ENCODE measurements at places on chromosomes 4 and X.
A peak's percentile ranks its signal among the peaks of the same experiment; 100 is the strongest.

DNA sequence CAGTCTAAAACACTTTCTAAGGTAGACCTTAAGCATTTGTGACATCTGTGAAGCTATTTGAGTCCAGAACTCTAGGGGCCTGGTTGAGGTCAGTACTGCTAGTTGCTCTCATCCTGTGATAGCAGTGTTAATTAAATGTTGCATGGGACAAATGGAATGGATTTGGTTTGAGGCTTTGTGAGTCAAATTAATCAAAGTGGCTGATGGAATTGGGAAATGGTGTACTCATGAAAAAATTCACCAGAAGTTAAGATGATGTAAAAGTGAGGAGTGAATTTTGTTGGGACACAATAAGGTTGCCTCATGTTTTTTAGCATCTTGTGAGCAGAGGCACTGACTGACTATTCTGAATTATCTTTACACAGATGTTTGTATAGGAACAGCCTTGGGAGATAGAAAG is 99.2 kb upstream of the ARSJ start:
- no peak for DNase-seq

GRCh38 chr4:121358473-121358872 is 22.3 kb downstream of the QRFPR start:
- no peak for DNase-seq

GRCh38 chrX:9465380-9466123 is 694 bp downstream of the TBL1X start:
- DNase-seq, result peak; percentile 9

DNA sequence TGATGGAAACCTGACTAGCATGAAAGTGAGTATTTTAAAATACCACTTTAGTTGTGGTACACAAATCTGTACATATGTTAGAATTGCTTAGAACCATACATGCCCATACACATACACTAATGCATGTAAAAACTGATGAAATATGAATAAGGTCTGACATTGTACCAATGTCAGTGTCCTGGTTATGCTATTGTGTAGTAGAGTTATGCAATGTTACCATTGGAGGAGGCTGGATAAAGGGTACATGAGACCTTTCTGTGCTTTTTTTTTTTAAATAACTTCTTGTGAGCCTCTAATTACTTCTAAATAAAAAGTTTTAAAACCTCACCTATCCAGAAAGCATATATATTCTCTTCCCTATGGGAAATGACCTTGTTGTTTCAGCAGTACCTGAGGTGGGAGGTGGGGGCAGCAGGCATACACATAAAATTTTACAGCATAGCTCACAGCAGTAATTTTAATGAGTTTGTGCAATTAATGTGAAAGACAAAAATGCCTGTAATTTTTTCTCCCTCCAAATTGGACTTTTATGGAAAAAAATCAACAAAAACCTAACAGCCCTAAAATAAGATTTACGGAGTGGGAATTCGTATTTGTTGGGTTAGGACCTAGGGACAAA is 97.6 kb downstream of the RAP1GDS1 start:
- DNase-seq, result no peak

DNA sequence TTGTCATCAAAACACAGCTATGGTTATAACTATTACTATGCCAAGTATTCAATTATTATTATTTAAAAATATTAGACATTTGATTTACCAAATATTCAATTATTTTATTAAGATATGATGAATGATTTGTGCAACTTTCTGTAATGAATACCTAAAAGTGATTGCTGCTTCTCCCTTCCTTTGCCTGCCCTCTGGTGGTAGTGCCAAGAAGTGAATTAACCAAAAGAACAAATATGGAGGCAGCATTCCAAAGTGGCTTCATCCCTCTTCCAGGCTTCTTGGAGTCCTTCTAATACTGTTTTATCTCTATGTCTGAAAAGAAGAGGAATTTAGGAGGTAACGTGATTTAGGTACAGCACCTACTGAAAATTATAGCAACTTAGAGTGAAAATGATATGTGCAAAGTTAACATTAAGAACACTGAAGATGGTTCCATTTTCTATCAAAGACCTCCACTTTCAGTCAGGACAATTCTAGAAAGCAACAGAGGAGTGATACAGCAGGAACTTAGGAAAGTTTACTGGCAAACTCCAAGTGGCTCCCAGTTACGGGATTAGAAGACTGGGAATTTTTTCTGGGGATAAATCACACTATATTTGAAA is 43.0 kb downstream of the ENPEP start:
- DNase-seq, result no peak

DNA sequence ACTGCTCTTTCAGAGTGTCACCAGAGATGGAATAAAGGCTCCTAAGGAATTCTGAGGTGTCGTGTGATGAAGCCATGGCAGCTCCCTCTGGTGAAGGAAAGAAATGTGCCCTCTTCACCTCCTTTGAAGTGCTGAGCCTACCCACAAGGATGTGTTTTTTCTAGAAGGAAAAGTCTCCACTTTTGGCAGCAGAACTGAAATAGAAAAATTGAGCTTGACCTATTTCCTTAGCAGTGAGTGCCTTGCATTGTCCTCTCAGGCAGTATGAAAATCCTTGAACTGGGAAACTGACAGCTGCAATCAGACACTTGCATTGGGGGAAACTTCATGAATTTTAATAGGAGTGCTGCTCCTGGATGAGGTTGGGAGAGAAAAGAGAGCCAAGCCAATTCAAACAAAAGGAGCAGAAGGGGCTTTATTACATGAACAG is 95.2 kb downstream of the DCLK2 start:
- DNase-seq, result no peak

DNA sequence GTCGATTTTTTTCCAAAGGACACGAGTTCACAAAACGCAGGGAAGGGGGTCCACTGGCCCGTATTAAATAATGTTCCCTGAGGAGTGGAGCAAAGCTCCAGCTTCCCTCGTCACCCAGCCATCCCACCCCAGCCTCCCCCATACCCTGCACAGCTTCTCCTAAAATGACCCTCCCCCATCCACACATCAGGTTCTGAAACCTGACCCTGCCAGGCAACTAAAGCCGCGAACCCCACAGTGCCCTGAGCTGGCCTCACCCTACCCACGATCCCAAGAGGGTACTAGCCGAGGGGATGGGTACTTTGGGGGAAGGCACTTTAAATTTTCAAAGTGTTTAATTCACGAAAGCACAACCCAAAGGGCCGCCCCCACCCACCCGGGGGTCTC is 634 bp downstream of the APOO start:
- DNase-seq, result peak; percentile 23

GRCh38 chr4:95439071-95439470 is 109.7 kb downstream of the UNC5C start:
- DNase-seq, result no peak

GRCh38 chr4:181760560-181760959 is 482.6 kb upstream of the TENM3 start:
- DNase-seq, result no peak

- DNase-seq, result no peak
Observed at GRCh38 chrX:104854188-104854587, 288.2 kb downstream of the IL1RAPL2 start.

DNA sequence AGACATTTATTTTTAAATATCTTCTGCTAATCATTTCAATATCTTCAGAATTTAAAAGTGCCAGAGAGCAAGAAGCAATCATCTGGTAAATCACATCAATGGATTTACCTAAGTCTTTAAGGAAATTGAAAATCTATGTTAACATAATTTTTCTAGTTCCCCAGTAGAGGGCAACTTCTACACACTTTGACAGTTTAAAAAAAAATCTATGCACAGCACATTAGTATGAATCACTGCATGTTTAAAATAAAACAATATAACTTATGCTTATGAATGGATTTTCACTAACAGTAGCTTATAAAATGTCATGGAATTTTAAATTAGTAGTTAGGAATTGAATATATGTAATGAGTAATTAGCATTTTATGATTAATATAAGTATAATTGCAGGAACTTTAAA is 126.5 kb downstream of the REELD1 start:
- no peak for DNase-seq

GRCh38 chr4:707929-708630 is 2.4 kb downstream of the PCGF3 start:
- DNase-seq, result no peak

GRCh38 chr4:1900087-1900433 is 28.9 kb downstream of the NSD2 start:
- DNase-seq, result no peak

Measured in T-helper 2 cell (primary cell).